ENCODE measurements at places on chromosomes 1 and 21.

DNA sequence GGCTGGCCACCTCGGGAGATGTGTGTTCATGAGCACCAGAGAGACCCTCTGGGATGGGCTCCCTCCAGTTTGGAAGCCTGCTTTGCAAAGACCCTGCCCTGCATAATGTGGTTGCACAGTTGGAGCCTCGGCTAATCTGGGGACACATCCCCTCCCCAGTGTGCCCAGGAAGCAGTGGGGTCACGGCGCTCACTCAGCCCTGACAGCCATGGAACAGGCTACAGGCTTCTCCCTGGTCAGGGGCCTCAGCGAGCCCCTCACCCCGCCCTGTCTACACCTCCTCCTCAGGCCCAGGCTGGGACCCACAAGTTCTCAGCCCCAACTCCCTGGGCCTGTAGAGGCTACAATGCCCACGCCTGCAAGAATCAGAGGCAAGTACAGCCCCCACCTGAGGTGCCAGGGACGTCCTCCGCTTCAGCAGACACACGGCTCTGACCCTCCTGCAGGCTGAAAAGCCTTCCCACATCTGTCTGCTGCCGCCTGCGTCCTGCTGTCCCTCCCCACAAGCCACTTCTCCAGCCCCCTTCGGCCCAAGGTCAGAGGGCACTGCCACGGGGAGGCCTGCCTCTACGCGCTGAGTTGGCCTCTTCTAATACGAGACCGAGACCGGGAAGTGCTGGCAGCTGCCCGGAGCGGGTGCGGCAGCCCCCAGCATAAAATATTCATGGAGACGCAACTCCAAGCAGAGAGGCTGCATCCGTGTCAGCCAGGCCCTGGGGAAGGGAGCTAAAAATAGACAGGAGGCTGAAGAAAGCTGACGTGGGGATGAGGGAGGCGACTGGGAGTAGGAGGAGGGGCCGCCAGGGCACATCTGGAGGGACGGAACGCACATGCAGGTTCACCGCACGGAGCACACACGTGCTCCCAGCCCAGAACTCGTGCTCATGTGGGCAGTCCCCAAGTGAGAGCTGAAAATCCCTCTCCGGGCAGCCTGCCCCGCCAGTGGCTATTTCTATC is 15.2 kb upstream of the GPR153 start:
- peak; percentile 18 for DNase-seq

GRCh38 chr21:38494251-38494642 is 4.0 kb downstream of the ERG start:
- no peak for DNase-seq

DNA sequence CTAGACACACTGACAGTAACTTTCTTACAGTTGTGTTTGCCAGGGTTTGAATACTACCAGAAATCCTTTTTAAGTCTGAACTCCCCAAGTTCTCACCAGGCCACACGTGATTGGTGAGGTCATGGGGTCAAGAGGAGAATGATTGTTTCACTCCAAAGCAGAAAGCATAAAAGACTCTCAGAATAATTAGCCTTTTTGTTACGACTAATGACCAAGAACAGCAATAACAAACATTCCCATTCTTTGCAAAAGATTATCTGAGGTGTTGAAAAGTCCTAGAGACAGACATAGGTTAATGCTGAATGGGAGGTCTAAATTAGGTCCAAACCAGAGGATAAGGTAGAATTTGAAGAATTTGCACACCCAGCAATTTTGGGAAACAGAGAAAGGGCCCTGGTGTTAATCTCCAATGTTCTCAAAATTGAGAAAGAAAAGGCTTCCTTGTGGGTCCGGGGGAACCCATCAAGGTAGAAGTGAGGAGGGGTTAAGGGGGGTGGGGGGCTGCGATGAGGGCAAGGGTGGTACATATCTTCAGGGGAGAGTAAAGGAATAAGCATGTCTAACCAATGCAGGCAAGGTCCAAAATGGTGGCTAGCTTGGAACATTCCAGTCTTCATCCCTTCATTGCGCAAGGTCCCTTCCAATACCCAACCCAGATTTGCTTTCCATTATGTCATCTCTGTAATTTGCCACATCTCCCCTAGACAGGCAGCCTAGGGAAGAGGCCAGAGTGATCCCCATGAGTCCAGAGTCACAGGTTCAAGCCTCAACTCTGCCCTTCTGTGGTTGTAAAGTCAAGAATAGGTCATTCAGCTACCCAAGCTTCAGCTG is 74.6 kb upstream of the NFIA start:
- no peak for DNase-seq

DNA sequence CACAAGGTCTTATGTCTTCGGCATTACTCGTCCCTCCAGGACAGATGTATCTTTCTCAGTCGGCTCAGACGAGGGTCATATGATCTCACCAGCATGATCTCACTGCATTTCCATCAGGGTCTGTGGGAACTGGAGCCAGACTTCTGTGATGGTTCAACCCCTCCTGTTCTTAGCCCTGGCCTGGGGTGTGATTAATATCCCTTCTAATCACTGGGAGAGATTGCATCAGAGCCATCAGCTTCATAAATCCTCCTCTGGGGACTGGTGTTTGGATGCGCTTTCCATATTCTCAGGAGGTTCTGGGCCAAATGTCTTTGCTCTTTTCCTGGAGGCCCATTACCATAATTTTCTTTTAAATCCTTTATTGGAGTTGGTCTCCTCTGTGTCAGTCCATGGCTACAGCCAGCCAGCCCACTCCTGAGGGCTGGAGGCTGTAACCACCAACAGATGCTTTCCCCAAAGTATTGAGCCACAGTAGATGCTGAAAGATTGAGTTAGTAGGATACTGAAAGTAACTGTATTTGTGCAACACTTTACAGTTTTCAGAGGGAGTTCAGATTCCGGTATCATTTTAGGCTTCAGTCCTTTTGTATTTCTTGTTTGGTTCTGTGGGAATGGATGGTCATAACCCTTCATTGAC is 20.0 kb downstream of the CACNA1E start:
- DNase-seq = peak; percentile 12

DNA sequence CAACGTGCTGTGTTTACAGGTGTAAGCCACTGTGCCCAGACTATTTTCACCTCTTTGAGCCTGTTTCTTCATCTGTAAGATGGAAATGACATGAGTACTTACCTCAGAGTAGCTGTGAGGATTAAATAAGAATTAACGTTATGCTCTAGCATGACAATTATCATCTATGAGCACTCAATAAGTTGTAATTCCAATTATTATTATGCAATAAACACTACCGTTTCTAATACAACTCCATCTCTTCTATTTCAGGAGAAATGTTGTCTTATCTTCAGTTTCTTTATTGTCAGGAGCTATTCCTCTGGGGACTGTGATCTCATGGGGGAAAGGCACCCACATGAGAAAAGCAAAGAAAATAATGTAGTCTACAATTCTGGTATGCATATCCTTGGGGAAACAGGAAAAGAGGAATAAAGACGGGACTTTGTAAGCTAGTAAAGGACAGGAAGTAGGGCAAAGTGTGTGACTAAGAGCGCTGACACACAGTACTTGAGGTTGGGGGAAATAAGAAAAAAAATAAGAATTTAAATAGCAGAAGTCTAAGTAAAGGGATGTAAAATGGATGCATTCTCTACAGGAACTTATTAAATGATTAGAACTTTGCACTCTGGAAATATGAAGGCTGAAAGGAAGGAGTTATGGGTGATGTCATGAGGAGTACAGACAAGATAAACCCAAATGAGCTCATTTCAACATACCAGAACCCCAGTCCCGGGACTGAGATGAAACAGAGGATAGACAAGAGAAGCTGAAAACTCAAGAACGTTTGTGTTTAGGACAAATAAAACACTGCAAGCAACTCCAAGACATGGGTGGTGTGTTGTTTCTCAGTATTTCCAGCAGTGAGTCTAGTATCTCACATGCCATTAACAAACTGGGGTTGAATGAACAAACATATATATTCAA is 9.8 kb downstream of the PHC2 start:
- DNase-seq = no peak

GRCh38 chr21:35275776-35276175 is 226.7 kb upstream of the RUNX1 start:
- DNase-seq = no peak

All from adrenal gland (tissue), 19 donors.